ENCODE measurements at places on chromosomes 6 and 20. TPM values are rescaled to one million over a fixed set of nuclear protein-coding genes. Genes with fewer than 3 reads are reported as not detected.

LINC00237 gene
- 0.78 TPM for total RNA-seq

SPATS1 gene
- not detected for total RNA-seq

SOX4 gene
- 169 TPM for total RNA-seq

SYCP2 gene
- total RNA-seq: 0.69 TPM

PLG gene
- 1.4 TPM for total RNA-seq

TAGAP gene
- 0.27 TPM for total RNA-seq

C6orf132 gene
- 38.1 TPM for total RNA-seq

RUNX2 gene
- total RNA-seq: 0.28 TPM

CCN2 gene
- 75.9 TPM for total RNA-seq

TP53TG5 gene
- total RNA-seq: 0.85 TPM

Data from WTC11 (cell line).